IPS DF 19.7 (cell line): ENCODE measurements at places on chromosomes 2 and 18.

DNA sequence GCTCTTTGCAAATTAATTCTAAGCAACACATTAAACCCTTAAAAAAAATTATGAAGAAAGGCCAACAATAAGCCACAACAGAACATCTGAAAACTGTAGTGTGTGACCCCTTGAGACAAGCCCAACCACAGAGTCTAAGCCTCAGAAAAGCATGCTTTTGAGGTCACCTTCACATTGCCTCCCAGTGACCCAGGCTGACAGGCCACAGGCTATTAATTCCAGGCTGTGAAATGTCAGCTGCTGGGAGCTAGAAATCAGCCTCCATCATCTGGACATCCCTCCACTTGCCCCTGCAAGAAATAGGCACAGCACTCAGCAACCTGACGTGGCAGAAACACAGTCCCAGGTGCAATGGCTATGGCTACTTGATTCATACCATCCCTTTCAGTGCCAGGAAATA lies 179.4 kb upstream of the ZFP36L2 start:
- no peak for DNase-seq

DNA sequence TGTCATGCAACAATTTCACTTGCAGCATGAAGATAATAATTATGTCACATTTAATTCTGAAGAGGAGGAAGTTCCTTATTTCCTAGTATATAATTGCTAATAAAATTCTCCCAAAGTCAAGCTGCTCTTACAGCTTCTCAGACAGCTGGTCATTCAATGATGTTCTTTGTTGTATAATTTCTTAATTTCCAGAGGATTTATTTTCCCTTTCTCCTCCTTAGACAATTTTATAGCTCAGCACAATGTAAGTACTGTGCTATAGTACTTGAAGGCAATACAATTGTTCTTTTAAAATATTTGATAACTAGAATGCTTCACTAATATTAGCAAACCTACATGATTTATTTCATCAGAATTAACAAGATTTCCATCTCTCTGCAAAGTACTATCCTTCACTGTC lies 73.4 kb downstream of the ROCK1 start:
- DNase-seq: no peak

- DNase-seq: no peak
Measured at GRCh38 chr2:238069021-238069709, 8.4 kb downstream of the SCLY start.

- DNase-seq: no peak
Measured at GRCh38 chr2:224944707-224945547, 97.3 kb downstream of the DOCK10 start.

GRCh38 chr2:95380731-95381130 lies 21.8 kb upstream of the FAHD2A start:
- no peak for DNase-seq

DNA sequence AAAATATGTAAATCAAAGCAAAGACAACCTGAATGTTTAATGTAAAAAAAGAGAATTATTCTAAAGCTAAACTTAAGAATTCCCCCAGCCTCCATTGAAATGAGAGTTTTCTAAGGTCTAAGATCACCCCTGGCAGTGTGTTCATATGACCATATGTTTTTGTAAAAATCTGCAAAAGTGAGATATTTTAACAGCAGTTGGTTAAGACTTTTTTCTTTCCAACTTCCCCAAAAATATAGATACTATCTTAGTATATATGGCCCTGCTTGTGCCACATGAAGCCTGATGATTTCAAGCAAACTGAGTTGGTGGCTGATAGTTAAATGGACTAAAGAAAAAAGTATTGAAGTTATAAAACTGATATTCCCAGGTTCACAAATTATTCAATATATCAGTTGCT lies 35.4 kb downstream of the ZNF804A start:
- DNase-seq: no peak

DNA sequence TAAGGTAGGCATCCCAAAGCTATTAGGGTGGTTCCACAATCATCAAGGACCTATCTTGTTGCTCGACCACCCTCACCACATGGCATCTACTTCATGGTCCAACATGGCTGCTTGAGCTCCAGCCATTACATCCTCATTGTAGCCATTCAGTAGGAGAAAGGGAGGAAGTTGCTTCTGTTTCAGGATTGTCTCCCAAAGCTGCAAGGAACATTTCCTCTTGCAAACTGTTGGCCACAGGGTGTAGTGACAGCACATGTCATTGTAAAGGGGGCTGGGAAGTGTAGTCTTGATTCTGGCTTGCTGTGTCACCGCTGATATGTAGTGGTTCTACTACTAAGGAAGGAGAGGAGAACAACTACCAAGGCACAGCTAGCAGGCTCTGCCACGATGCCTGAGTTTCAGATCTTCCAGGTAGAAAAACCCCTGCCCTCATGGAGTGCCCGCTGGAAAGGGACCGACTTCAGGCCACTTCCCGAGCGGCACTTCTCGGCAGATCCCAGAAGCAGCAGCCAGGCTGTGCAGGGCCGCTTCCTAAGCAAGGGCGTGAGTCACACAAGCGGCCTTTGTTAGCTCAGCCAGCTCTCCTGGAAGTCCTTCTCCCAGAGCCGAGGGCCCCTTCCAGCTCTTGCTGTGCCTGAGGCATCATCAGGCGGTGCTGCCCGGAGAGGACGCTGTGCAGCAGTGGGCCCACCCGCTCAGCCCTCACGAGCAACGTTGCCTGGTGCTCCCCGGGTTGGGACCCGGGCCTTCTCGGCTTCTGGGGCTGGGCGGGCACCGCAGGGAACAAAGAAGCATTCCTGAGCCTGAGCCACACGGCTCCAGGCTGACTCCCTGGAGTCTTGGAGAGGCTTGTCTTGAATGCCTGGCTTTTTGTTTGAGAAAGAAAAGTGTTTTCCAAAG lies 58.2 kb downstream of the HS6ST1 start:
- DNase-seq: peak; percentile 52

DNA sequence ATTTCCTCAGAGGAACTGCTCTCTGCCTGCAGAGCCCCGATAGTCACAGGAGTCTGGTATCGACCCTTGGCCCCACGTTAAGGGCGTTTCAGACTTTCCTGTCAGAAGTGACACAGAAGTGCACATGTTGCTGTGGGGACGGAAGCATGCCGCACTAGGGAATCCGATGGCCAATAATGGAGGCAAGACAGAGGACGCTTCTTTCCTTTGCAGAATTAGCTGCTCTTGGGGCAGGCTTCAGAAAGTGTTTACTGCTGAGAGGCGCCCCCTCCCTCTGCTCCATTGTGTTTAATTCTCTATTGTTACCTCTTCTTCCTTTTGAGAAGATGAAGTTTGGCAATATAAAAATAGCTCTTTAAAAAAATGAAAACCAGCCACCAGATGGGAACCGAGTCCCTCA lies 118.6 kb upstream of the EML6 start:
- DNase-seq: no peak

DNA sequence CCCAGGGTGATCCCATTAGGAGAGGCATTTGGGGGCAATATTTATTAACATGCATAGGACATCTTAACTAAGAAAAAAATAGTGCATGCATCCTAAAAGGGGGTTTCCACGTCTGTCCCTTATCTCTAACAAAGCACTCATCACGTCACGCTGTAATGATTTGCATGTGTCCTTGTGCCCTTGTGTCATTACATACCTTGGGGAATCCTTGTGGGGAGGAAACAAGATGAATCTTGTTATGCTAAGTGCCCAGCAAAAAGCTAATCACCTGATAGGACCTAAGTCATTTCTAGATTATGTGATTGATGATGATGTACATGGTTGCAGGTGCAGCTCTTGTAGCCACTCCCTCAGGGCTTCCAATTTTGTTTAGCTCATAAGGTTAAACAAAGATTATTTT lies 250.9 kb downstream of the FBXO15 start:
- DNase-seq: no peak

- DNase-seq: no peak
Measured at GRCh38 chr2:127400897-127401756, 13.4 kb upstream of the MAP3K2 start.

DNA sequence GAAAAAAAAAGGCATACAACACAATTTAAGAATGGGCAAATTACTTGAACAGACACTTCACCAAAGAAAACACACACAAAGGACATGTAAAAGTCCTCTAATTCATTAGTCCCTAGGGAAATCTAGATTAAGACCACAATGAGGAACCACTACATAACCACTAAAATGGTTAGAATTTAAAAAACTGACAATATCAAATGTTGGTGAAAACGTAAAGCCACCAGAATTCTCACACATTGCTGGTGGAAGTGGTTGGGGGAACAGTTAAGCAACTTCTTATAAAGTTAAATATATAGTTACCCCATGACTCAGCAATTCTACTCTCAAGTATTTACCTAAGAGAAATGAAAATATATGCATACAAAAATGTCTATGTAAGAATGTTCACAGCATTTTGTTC lies 11.8 kb downstream of the RTN4 start:
- no peak for DNase-seq

GRCh38 chr2:12080360-12080759 lies 333.9 kb downstream of the LPIN1 start:
- no peak for DNase-seq

DNA sequence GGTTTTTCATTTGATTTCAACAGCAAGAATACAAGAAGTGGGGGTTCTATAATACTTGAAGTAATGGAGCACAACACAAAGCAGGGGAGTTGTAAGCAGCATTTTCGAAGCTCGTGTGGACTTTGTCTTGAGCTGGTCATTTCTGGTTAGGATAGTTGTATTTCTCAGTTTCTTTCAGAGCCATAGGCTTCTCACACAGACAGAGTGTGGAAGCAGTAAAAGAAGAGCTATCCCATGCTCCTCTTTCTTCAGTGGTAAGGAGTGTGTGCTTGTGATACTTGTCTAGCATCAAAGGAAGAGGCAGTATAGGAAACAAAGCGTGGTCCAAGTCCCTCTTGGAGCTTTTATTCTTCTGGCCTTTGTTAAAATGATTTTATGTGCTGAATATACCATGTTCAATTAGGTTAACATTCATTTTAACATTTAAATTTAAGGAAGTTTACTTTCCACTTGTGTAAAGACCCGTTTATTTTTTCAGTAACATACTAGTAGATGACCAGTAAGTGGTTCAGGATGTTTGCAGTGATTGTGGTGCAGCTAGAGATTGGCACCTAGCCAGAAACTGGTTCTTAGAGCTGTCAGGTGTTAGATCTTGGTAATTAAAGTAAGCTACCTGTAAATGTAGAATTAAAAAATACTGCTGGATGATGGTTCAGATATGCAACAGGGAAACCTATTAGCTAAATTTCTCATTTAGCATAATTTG lies 14.6 kb downstream of the CCNYL1 start:
- DNase-seq: no peak

DNA sequence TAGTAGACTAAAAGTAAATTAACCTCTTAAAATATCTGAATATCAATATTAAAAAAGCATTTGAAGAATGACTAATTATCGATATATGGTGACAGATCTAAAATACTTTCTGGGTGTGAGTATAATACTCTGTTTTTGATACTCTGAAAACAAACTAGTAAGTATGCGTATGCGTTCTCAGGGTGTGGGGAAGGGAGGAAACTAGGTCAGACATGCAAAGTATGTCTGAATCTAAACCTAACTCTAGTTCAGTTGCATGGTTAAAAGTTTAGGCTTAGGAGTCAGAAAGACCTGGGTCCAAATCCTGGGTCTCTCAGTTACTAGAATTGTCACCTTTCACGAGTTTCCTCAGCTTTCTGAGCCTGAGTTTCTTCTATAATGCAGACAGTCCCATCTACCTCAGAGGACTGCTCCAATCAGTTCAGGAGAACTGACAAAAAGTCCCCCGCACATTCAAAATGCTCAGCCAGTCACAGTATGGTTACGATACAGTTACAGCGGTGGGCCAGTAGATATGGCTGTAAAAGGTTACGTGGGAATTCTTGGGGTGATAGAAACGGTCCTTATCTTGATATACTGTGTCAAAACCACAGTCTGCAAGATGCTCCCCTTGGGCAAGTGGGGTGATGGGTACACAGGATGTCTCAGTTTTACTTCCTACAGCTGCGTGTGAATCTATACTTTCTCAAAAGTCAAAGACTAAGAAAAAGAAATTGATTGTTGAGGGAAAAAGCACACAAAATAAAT lies 29.2 kb downstream of the UNC50 start:
- no peak for DNase-seq

DNA sequence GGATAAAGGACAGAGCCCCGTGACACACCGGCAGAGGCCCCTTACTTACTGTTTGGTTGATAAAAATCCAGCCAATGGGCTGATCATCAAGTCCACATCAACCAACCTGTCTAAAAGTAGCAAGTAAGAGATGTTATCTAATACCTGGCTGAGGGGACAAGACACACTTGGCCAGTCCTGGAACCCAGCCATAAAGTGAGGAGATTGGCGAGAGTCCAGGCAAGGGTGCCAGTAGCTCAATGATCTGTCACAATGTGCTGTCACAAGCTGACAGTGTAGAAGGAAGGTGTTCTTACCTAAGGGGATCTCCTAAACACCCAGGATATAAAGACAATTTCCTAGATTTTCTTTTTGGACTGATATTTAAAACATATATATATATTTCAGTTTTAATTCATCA lies 61.7 kb upstream of the IL1R2 start:
- no peak for DNase-seq

- no peak for DNase-seq
Measured at GRCh38 chr2:241112592-241112991, 10.5 kb upstream of the MTERF4 start.

DNA sequence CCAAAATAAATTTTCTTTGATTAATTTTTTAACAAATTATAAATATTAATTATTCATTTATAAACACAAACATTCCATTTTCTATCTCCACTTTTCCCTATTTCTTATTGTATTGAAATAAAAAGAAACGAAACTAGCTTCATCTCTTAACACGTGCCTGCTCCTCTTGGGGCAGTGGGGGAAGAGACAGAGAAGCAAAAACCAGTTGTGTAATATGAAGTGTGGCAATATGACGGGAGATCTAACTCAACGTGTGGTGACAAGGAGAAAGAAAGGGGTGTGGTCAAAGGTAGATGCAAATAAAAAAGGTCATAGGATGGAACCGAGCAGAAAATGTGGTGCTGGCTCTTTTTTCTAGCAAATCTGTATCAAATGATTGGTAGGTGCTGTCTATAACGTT lies 106.9 kb upstream of the SLC8A1 start:
- no peak for DNase-seq

GRCh38 chr2:178229927-178230326 lies 35.6 kb downstream of the OSBPL6 start:
- DNase-seq: no peak

GRCh38 chr18:45374236-45374635 lies 241.0 kb upstream of the SLC14A2 start:
- no peak for DNase-seq

DNA sequence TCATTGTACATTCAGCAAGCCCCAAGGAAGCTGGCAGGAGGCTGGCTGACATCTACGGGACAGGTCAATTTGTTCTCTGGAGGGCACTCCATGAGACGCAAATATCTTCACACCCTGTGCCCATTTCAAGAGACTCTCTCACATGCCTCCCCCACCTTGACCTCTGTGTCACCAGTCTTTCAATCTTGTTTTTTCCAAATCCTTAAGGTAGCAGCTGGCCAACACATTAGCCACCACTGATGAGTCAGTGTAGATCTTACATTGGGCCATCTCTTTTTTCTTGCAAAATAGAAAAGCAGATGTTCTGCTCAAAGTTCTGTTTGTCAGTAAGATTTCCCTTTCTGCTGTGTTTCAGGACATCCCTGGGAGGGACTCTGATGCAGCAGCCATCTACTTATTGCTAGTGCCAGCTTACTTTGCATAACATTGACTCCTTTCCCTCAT lies 1.7 kb upstream of the DPP4 start:
- no peak for DNase-seq

- no peak for DNase-seq
Measured at GRCh38 chr18:30960661-30961060, 81.9 kb downstream of the DSC3 start.
